ENCODE measurements at places on chromosomes 4 and X.
A peak's percentile ranks its signal among the peaks of the same experiment; 100 is the strongest.

DNA sequence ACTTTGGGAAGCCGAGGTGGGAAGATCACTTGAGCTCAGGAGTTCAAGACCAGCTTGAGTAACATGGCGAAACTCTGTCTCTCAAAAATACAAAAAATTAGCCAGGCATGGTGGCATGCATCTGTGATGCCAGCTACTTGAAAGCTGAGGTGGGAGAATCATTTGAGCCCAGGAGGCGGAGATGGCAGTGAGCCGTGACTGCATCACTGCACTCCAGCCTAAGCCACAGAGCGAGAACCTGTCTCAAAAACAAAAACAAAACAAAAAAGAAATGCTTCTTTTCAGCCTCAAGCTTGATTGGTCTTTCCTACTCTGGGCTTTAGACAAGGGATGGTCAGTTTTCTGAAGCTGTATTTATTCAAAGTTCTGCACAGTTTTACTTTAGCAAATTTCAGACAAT is 15.8 kb upstream of the DHRSX start:
- DNase-seq: no peak

- DNase-seq: no peak
These were observed 39.2 kb downstream of the SGMS2 start for GRCh38 chr4:107863850-107864371.

- DNase-seq: no peak
These were observed 12.6 kb downstream of the LRPAP1 start for GRCh38 chr4:3519468-3520264.

- no peak for DNase-seq
These were observed 14.3 kb downstream of the ANTXR2 start for GRCh38 chr4:80058740-80059139.

DNA sequence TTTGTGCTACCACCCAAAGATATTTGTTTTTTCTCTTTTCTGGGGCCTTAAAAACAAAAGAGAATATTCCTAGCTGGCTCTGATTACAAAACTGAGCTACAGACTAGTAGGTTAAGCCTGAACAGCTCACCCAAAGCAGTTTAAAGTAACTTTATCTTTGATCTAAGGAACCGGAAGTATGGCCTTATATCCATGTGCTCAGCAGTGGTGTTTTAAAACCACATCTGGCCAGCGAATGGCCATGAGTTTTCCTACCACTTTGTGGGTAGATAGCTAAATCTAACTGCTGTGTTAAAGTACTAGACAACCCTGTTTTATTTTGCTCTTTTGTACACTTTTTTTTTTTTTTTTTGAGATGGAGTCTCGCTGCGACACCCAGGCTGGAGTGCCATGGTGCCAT is 24.6 kb downstream of the ADGRG4 start:
- no peak for DNase-seq

DNA sequence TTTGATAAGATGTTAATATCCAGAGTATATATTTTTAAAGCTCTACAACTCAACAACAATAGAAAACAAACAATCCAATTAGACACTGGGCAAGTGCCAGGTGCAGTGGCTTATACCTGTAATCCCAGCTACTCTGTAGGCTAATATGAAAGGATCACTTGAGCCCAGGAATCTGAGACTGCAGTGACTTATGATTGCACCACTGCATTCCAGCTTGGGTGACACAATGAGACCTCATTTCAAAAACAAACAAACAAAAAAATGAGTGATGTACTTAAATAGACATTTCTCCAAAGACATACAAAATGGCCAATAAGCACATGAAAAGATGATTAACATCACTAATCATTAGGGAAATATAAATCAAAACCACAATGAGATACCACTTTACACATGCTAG is 356.8 kb upstream of the PCDH10 start:
- no peak for DNase-seq

- peak; percentile 23 for DNase-seq
These were observed 195.6 kb upstream of the TACR3 start for GRCh38 chr4:103915224-103915869.

DNA sequence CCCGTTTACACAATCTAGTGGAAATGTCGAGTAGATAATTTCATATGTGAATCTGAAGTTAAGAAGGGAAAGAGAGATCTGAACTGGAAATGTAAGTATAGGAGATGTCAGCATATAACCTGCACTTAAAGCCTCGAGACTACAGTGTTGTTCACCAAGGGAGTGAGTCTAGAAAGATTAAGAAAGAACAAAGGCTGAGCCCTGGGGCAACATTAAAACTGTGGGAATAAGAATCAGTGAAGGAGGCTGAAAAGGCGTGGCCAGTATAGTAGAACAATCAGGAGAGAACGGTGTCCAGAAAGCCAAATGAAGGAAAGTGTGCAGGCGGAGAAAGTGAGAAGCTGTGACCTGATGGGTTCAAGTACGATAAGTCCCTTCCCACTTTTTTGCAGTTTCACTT is 118.8 kb upstream of the TENM3 start:
- DNase-seq: no peak

- peak; percentile 12 for DNase-seq
These were observed 351.9 kb upstream of the FTHL17 start for GRCh38 chrX:31423609-31424189.

DNA sequence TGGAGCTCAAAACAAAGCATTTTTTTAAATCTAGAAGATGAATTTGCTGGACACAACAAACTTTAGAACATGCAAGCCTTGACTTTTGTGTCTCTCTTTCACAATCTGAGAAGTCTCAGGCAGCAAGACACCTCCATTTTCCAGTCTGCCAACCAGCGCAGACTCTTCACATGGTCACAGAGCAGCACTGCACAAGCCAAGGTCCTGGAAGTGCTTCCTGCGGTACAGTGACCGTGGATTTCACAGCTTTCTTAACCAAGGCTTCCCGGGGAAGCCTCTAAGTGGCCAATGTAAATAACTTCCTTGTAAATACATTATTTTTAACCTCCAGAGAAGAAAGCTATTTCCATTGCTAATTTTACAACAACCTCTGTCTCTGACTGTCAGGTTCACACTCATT is 31.2 kb downstream of the ZNF827 start:
- no peak for DNase-seq

DNA sequence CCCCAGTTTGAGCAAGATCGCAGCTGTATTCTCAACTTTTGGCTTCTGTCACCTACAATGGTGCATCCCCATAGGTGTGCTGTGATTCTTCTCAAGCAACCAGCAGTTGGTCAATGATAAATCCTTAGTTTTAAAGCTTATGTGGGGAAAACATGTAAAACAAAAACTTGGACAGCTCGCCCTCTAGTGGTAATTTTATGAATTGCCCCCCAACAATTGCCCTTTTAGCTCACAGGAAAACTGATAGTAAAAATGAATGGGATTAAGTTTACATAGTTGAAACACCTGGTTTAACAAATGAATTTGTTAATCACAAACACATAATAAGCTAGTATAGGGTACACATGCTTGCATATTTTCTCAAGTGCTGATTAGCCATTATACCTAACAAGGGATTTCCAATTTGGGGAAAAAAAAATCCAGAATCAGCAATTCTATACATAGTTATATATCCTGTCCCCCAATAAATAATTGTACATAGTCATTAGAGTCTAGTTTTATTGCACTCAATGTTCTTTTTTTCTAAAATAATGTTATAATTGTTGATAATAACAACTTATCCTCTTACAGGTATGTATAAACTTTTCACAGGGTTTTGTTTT is 30.1 kb downstream of the TEX13A start:
- peak; percentile 5 for DNase-seq

- DNase-seq: no peak
These were observed 98.1 kb downstream of the DCTD start for GRCh38 chr4:182818926-182819730.

- peak; percentile 72 for DNase-seq
These were observed at the start of gene IGSF1 for GRCh38 chrX:131288738-131289511. Gene IGSF1, minus strand, starts transcription at chrX:131289306. Its CDS starts 2,632 bp downstream, at chrX:131286674.

DNA sequence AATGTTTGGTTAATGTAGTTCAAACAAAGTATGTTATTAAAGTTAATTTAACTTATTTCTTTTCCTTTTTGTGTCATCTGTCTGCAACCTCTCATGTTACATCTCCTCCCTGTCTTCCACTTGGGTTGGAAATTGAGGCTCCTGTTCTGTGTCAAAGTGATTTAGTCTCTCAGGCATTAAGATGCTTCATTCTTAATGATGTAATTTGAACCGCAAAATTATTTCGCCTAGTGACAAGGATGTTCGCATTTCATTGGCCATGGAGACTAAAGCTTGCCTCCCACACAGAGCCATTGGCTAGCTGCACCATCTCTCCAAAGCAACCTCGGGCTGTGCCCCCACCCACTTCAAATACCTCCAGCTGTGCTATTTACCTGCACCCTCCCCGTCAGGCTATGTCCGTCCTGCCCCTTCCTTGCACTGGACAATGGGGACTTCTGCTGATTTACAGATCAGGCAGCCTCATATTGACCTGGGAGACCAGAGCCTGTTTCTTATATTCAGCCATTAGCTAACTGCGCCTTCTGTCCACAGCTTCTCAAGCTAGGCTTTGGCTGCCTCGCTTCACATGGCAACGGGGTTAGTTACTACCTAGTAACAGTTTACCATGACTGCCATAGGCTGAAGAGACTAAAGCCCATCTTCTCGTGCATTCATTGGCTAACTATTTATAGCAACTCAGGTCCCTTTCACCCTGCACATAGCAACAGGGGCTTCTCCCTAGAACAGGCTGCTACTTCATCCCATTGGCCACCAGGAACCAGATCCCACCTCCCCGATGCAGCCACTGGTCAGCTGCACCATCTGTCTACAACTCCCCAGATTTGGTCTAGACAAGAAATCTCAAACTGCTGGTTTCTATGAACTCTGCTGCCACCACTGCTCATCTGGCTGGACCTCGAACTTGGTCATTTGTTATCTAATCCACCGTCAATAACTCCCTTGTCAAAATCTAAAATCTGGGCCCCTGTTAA is 8.6 kb upstream of the ZNF157 start:
- peak; percentile 94 for DNase-seq

DNA sequence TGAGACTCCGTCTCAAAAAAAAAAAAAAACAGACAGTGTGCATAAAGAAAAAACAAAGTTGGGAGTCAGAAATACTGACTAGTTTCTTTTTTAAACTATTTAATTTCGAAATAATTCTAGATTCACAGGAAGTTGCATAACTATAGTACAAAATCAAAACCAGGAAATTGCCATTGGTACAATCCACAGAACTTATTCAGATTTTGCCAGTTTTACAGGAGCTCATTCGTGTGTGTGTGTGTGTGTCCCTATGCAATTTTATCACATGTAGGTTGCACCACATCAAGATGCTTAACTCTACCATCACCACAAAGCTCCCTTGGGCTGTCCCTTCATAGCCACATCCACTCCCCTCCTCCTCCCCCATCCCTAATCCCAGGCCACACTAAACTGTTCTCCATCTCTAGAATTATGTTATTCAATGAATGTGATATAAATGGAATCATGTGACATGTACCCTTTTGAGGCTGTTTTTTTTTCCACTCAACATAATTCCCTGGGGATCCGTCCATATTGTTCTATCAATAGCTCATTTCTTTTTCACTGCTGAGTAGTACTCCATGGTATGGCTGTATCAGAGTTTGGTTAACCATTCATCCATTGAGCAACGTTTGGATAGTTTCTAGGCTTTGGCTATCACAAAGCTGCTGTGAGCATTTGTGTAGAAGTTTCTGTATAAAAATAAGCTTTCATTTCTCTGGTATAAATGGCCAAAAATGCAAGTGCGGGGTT is 16.3 kb upstream of the DDX3X start:
- no peak for DNase-seq

DNA sequence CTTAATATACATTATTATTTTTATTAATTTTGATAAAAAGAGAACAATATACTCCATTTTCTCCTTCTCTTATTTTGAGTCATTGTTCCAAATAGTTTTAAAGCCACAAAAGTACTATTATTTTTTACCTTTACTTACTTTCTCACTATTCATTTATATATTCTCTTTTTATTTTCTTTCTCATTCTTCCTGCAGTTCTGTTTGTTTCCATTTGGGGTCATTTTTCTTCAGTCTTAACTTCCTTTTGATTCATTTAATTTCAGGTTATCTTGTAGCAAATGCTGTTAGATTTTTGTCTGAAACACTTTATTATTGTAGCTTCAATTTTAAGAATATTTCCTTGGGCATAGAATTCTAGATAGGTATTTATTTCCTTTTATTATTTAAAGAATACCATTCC is 438.6 kb upstream of the EPHA5 start:
- DNase-seq: no peak

- DNase-seq: no peak
These were observed 151.6 kb downstream of the GRID2 start for GRCh38 chr4:92455329-92455839.

DNA sequence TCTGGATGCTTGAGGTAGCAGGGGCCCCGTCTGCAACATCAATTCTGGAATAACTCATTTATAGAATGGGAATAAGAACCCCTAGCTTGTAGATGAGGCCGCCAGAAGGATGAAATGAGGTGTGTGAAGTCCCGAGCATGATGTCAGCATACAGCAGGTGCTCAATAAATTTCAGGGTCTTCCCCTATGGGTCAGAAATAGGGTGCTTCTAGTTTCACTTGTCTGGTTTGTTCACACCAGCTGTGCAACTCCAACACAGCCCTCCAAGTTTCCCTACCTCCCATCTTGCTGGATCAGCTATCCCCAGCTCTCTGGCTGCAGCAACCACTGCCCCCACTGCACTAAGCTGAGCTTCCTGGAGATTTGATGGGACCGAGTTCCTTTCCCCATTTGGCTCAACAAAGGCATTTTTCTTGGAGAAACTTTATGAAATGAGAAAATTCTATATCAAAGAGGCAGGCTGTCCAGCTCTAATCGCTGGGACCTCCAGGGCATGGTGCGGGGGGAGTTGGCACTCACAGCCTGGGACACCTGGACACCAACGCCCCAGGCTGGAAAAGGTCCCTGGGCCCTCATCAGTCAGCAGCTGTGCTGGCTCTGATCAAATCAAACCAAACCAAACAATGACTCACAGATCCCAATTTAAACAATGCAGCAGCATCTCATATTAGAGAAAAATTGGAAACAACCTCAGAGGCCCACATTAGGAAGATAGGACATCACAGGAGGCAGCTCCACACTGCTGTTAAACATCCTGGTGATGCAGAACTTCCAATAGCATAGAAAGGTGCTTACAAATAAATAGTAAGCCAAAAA is 13.3 kb downstream of the SLC2A9 start:
- no peak for DNase-seq

DNA sequence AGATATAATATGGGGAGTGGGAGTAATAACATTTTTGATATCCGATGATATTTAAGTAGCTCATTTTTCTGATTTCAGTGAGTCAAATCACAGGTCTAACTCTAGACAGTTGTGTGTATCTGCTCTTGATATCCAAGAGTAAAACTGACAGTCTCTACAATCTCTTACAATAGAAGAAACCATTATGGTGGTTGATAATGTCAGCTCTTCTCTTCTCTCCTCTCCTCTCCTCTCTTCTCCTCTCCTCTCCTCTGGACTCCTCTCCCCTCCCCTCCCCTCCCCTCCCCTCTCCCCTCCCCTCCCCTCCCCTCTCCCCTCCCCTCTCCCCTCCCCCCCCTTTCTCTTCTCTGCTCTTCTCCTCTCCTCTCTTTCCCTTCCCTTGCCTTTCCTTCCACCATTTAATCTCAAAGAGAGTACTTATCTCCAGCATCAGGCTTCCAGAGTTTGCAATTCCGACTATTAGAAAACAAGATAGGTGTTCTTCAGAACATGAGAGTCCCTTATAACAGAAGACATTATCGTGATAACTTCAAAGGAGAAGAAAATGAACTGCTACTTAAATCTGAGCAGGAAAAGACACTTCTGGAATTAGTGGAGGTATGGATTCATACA is 6.2 kb downstream of the TDO2 start:
- DNase-seq: no peak

- DNase-seq: no peak
These were observed 22.1 kb upstream of the SOWAHD start for GRCh38 chrX:119736206-119736764.

GRCh38 chr4:5037553-5038551 is 13.4 kb upstream of the STK32B start:
- DNase-seq: no peak

- no peak for DNase-seq
These were observed 135.8 kb downstream of the RAPGEF2 start for GRCh38 chr4:159238631-159239030.
